ENCODE measurements at places on chromosomes 6 and 20. TPM values are rescaled to one million over a fixed set of nuclear protein-coding genes. Genes with fewer than 3 reads are reported as not detected.

- H3K27me3 ChIP-seq: no peaks in the 10 kb centered on the region
- no peak for DNase-seq
- H3K4me1 ChIP-seq: no peaks in the 10 kb centered on the region
- H3K36me3 ChIP-seq: no peaks in the 10 kb centered on the region
- no peak overlapping the region for H3K4me3 ChIP-seq
These were observed 127.9 kb downstream of the MBOAT1 start for GRCh38 chr6:20084411-20084810.

DNA sequence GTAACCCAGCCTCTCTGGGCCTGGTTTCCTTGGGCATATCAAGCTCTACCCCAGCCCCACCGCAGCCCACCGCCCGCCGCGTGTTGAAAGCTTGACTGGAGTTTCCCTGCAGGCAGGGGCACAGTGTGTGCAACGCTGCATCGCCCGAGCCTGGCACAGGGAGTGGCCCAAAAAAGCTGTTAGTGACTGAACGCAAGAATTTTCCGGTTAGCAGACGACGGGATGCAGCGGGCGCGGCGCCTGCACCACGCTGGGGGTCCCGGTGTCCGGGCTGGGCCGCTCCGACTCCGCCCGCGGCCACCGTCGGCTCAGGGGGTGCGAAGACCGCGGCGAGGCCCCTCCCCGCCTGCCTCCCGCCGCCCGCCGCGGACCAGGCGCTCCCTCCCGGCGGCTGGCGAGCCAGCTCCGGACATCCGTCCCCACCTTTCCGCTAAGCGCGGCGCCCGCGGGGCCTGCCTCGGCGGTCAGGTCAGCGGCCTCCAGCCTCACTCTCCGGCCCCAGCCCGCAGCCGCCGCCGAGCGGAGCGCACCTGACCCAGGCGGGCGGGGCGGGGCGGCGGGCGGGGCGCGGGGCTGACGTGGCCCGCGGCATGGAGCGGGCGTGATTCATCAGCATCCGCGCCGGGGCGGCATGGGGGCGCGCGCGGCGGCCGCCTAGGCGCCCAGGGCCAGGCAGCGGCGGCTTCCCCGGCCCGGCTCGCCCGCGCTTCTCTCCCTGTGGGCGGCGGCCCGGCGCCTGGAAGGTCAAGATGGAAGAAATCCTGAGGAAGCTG lies at the start of gene ARFGEF3:
TSS of gene ARFGEF3 (plus strand) at position 602 of the 773 bp plus-strand sequence. CDS start at position 750, 148 bp downstream.
- no peak within 1 kb of the TSS for H3K27ac ChIP-seq
- H3K27me3 ChIP-seq: peaks cover 3% of the 10 kb centered on the region
- DNase-seq: peak; percentile 82
- H3K4me3 ChIP-seq: peak within 1 kb of the TSS; percentile 66

KCNG1 gene
- 16.0 TPM for total RNA-seq

PGC gene
- total RNA-seq: not detected

DNA sequence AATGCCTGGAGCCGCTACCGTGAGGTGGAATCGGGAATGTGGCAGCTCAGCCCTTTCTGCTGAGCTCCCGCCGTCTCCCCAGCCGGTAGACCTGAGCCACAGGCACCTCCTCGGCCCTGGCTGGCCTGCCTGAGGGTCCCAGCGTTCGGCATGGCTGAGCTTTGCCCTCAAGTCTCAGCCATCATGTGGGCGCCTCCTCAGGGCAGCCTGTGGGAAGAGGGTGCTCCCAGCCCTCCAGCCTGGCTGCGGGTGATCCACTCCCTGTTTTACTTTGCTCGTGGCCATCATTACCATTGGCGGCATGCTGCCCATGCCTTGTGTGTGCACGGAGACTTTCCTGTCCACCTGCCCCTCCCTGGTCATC lies 329.7 kb downstream of the CDH4 start:
- peaks cover 10% of the 10 kb centered on the region for H3K27me3 ChIP-seq
- no peak overlapping the region for H3K27ac ChIP-seq
- H3K4me3 ChIP-seq: no peak overlapping the region
- no peaks in the 10 kb centered on the region for H3K36me3 ChIP-seq
- no peak for DNase-seq
- peaks cover 2% of the 10 kb centered on the region for H3K4me1 ChIP-seq

DNA sequence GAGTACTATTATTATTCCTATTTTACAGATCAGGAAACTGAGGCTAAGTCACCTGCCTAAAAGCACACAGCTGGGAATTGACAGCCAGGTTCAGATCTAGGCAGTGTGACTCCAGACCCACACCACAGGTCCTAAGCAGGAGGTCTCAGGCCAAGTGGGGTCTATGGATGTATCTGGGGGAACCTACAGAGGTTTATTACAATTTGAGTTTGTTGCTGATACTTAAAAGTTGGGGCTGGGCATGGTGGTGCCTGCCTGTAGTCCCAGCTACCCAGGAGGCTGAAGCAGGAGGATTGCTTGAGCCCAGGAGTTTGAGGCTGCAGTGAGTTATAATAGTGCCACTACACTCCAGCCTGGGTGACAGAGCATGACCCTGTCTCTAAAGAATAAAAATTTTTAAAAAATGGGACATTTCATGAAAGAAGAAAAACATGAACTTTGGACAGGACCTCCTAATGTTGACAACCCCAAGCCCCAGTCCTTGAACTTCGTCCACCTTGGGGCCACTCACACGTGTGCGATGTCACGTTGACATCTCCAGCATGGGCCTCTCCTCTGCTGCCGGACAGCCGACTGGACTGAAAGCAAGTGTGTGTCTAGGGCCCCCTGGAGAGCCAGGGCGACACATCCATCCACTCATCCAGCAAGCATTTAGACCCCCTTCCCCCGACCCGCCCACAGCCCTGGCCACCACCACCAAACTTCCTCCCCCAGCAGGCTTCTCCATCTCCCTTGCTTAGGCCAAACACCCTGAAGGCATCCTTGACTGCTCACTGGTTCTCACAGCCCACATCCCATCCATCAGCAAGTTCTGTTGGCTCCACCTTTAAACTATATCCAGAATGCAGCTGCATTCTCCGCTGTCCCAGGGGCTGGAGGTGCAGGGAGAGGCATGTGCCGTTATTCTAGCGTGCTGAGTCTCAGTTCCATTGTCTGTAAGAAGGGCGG lies 40.0 kb downstream of the NOL4L start:
- no peak overlapping the region for H3K27ac ChIP-seq
- H3K27me3 ChIP-seq: no peaks in the 10 kb centered on the region
- no peak for DNase-seq

KCNK16 gene
- total RNA-seq: not detected

DNA sequence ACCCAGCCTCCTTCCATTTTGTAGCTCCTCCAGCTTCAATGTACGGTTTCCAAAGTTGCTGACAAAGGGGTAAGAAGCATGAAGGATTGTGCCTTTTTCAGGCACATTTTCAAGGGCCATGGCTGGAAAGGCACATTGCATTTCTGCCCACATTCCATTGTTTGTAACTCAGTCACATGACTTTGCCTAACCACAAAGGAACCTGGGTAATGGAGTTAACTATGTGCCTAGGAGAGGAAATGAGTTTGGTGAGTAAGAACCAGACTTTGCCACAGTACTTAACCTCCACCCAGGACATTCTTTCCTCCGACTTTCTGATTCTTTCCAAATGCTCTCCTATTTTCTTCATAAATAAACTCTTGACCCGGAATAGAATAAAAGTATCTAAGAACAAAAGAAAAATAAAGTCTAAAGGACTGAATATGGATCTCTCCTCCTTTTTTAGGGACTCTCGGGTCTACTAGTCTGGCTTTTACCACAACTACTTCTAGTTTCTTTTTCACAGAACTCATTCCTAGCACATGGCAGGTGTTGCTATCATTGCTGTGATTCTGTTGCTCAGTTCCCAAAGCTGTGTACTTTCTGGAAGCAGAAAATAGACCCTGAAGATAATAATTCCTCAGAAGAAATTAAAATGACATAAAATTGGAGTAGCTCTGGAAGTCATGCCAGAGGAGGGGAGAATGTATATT lies 81.5 kb upstream of the ISM1 start:
- no peak for DNase-seq
- no peak overlapping the region for H3K27ac ChIP-seq

DNA sequence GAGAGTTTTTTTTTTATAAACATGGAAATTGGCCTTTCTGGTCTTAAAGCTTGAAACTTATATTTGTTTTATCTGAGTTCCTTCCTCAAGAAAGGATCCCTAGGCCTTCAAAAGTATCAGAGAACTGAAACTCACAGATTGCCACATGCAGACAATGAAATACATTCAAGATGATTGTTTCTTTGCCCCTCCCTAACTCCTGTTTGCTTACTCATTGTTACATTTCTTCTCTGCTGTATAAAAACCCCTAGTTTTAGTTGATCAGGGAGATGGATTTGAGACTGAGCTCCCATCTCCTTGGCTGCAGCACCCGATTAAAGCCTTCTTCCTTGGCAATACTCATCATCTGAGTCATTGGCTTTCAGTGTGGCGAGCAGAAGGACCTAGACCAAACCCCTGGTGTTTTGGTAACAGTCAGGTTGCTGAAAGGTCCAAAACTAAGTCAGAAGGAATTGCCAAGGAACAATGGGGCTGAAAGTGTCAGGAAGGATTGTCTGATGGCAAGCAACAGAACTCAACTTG lies 132.3 kb upstream of the SULF2 start:
- H3K4me1 ChIP-seq: no peaks in the 10 kb centered on the region
- H3K27ac ChIP-seq: no peak overlapping the region
- DNase-seq: no peak
- no peaks in the 10 kb centered on the region for H3K27me3 ChIP-seq
- no peak overlapping the region for H3K4me3 ChIP-seq

GRCh38 chr6:20704325-20705025 lies 170.2 kb downstream of the CDKAL1 start:
- H3K4me3 ChIP-seq: no peak overlapping the region
- H3K36me3 ChIP-seq: no peaks in the 10 kb centered on the region
- H3K27ac ChIP-seq: no peak overlapping the region

DNA sequence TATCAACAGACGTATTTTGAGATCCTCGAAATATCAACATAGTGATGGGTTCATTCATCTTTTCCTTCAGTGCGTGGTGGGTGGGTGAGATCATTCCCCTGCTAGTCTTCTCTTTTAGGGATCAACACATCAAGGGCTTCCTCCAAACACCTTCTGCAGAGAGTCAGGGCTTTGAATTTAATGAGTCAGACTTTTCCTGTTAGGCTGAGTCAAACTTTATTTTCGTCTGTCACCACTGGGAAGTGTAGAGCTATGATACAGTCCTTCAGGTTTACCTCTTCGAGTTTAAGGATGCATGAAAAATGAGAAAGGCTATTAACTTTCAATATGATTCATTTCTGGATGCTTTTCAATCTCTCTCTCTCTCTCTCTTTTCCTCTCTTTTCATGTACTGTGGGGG lies 189.1 kb downstream of the BMP2 start:
- H3K27ac ChIP-seq: no peak overlapping the region
- no peak for DNase-seq
- no peak overlapping the region for H3K4me3 ChIP-seq
- H3K4me1 ChIP-seq: no peaks in the 10 kb centered on the region
- H3K27me3 ChIP-seq: no peaks in the 10 kb centered on the region

- H3K27ac ChIP-seq: no peak overlapping the region
- no peaks in the 10 kb centered on the region for H3K36me3 ChIP-seq
- H3K27me3 ChIP-seq: no peaks in the 10 kb centered on the region
- H3K4me1 ChIP-seq: no peaks in the 10 kb centered on the region
- DNase-seq: no peak
These were observed 89.4 kb downstream of the PACRG start for GRCh38 chr6:162817196-162817595.

TOX2 gene
- total RNA-seq: 3.4 TPM

DNA sequence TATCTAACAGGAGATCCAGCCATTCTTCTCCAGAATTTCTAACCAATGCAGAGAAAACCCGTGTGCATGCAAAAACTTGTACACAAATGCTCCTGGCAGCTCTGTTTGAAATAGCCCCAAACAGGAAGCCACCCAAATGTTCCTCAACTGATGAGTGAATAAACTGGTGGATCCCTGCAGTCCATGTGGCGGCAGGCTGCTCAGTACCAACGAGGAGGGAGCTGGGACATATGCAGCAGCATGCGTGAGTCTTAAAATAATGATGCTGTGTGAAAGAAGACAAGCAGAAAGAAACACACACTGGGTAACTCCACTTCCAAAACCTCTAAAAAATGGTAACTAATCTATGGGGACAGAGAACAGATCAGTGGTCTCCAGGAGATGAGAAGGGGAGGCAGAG lies 542.1 kb upstream of the AGPAT4 start:
- no peak overlapping the region for H3K27ac ChIP-seq
- H3K27me3 ChIP-seq: no peaks in the 10 kb centered on the region
- H3K36me3 ChIP-seq: no peaks in the 10 kb centered on the region
- no peak for DNase-seq
- H3K4me3 ChIP-seq: no peak overlapping the region

DNA sequence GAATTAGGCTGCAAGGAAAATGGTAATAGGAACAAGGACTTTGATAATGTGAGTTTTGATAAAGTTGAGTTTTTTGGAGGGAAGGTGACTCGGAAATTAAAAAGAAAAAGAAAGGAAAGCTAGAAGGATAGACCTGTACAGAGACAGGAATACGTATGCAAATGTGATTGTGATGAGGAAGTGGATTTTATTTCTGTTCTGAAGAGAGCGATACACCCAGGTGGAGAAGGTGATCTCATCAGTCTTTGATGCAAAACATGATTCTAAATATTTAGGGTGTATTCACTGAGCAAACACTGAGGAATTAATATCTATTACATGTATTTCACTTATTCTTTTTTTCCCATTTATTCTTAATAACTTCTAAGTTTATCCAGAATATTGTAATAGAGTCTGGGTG lies 9.2 kb upstream of the PLEKHG1 start:
- no peaks in the 10 kb centered on the region for H3K27me3 ChIP-seq
- DNase-seq: no peak
- no peak overlapping the region for H3K4me3 ChIP-seq
- H3K4me1 ChIP-seq: peaks cover 2% of the 10 kb centered on the region

DNA sequence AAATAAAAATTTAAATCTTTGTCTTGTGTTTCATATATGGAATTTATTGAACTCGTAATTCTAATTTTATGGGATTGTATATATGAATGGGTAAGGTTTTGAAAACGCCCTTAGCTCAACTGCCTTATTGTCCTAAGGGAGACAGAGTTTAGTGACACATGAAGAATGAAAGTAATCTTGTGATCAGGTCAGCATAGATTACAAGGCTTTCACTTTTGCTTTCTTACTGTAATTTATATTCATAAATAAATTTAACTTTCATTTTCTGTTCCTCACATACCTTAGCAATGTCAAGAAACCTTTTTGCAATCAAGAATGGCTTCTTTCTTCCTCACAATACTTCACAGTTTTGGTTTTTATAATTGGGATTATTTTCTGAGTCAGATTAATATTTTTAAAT lies 14.4 kb downstream of the KPNA5 start:
- peaks cover 16% of the 10 kb centered on the region for H3K36me3 ChIP-seq
- no peak overlapping the region for H3K27ac ChIP-seq
- H3K27me3 ChIP-seq: no peaks in the 10 kb centered on the region
- DNase-seq: no peak
- H3K4me3 ChIP-seq: no peak overlapping the region
- no peaks in the 10 kb centered on the region for H3K4me1 ChIP-seq

GJA10 gene
- total RNA-seq: not detected
